ENCODE measurements at places on chromosomes 12 and 14.

- DNase-seq, result no peak
Observed at GRCh38 chr12:5276327-5276880, 155.5 kb upstream of the NTF3 start.

- DNase-seq, result peak; percentile 15
Observed at GRCh38 chr14:39322807-39323206, 89.1 kb downstream of the MIA2 start.

GRCh38 chr12:92628476-92628875, 74.3 kb upstream of the PLEKHG7 start:
- no peak for DNase-seq

DNA sequence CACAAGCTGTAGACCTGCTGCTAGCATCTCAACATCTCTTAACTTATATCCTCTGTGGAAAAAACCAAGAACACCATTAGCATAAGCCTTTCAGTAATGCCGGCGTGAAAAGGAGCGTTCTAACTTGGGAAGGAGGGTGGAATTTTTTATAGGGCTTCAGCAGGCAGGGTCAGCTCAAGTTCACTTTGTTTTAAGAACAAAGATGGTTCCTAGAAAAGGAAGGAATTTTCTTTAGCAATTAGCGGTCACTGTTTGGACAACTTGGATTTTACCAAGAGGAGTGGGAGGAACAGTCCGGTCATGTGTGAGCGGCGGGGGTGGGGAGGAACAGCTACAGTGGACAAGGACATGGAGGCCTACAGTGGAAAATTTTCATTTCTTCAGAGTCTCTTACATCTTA, 35.9 kb downstream of the BBS10 start:
- DNase-seq, result no peak
